ENCODE measurements at places on chromosomes 5 and 9.

- H3K4me1 ChIP-seq = peaks cover 3% of the 10 kb centered on the region
- H3K4me3 ChIP-seq = no peak overlapping the region
- no peak for DNase-seq
- H3K27ac ChIP-seq = no peak overlapping the region
- H3K36me3 ChIP-seq = no peaks in the 10 kb centered on the region
- H3K27me3 ChIP-seq = peaks cover 63% of the 10 kb centered on the region
Measured at GRCh38 chr5:180644825-180645273, 4.6 kb downstream of the FLT4 start.

GRCh38 chr5:145464171-145464570 is 371.0 kb downstream of the PRELID2 start:
- H3K36me3 ChIP-seq = no peaks in the 10 kb centered on the region
- H3K4me3 ChIP-seq = no peak overlapping the region
- no peaks in the 10 kb centered on the region for H3K27me3 ChIP-seq
- H3K27ac ChIP-seq = no peak overlapping the region

DNA sequence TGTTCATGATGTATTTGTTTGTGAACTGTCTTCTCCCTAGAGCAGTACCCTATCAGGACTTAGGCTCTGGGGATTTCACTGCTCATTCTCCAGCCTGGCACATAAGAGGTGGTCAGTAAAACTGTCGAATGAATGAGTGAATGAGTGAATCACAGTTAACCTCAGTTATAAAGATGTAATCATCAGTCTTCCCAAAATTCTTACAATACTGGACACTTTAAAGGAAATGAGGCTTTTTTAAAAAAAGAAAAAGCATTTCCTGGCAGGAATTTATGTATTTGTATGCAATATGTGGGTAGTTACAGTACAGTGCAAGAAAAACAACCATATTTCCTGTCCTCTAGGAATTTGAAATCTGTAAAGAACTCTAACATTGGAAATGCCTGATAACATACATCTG is 59.6 kb downstream of the RAI14 start:
- H3K27me3 ChIP-seq = no peaks in the 10 kb centered on the region
- H3K36me3 ChIP-seq = peaks cover 35% of the 10 kb centered on the region
- no peak overlapping the region for H3K4me3 ChIP-seq
- H3K4me1 ChIP-seq = peaks cover 31% of the 10 kb centered on the region
- peak overlapping the region; percentile 9 for H3K27ac ChIP-seq

- H3K36me3 ChIP-seq = no peaks in the 10 kb centered on the region
- peaks cover 1% of the 10 kb centered on the region for H3K27me3 ChIP-seq
- no peak overlapping the region for H3K27ac ChIP-seq
- no peak overlapping the region for H3K4me3 ChIP-seq
Measured at GRCh38 chr5:93087326-93087725, 493.7 kb downstream of the NR2F1-AS1 start.

DNA sequence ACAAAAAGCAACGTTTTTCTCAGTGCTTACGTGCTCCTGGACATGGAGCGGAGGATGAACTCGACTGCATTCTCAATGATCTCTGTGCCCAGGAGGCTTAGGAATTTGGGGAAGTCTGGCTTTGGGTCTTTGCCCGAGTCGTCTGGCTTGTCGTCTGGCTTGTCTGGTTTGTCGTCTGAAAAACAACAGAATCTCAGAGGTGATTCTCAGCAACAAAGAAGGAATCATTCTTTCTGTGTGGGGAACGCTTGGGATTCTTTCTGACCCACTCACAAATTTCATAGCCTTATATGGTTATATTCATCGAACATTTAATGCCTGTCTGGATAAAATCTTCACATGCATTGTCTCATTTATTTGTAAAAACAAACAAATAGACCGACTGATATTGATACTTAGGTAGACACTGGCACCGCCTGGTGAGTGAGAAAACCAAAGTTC is 4.7 kb downstream of the C5orf46 start:
- no peaks in the 10 kb centered on the region for H3K36me3 ChIP-seq
- no peaks in the 10 kb centered on the region for H3K4me1 ChIP-seq
- H3K27me3 ChIP-seq = no peaks in the 10 kb centered on the region

- no peaks in the 10 kb centered on the region for H3K27me3 ChIP-seq
- H3K36me3 ChIP-seq = no peaks in the 10 kb centered on the region
- no peak overlapping the region for H3K4me3 ChIP-seq
- peak overlapping the region; percentile 65 for H3K27ac ChIP-seq
Measured at GRCh38 chr5:172775326-172776234, 4.6 kb upstream of the DUSP1 start.

DNA sequence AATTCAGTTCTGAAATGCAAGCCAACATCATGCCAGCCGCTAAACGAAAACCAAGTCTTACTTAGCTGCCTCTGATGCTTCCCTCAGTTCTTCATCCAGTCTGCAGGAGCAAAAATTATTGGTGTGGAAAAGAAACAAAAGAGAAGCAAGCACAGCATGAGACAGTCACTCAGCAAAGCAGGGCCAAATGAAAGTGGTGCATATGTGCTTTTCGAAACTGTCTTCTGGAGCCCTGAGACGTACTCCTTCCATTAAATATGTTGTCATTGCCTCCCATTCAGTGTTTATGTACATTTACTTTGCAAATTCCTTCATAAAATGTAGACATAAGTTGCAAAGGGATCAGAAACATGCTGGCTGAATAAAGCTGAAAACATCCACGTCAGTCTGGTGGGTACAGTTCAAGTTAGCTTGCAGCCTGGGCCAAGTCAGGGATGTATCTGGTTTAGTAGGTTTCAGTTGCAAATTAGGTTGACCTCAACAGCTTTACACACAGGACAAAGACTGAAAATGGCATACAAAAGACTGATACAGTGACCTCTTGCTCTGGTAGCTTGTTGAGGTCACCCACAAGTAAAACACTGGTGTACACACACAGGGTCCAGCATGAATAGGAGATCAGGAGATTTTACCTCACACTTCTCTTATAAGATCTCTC is 139.7 kb upstream of the PCA3 start:
- DNase-seq = no peak
- H3K4me1 ChIP-seq = peaks cover 9% of the 10 kb centered on the region
- no peaks in the 10 kb centered on the region for H3K27me3 ChIP-seq
- H3K27ac ChIP-seq = no peak overlapping the region

DNA sequence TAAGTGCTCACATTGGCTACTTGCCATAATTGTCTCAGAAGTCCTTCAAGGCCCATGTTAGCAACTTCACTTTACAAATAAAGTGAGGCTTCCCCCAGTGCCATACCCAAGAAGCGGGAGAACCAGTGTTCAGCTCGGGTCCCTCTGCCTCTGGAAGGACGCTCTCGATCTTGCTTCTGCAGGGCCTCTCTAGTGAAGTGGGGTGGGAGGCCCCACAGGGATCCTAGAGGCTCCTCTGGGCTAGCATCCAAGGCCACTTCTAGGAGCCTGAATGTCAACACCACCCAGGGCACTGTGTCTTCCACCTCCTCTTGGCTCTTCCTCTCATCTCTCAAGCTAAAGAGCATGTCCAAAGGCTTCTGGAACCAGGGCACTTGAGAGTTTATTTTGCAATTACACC is 282.5 kb downstream of the GADD45G start:
- H3K4me1 ChIP-seq = no peaks in the 10 kb centered on the region
- H3K36me3 ChIP-seq = no peaks in the 10 kb centered on the region
- peak; percentile 29 for DNase-seq
- H3K27ac ChIP-seq = no peak overlapping the region
- H3K27me3 ChIP-seq = no peaks in the 10 kb centered on the region

DNA sequence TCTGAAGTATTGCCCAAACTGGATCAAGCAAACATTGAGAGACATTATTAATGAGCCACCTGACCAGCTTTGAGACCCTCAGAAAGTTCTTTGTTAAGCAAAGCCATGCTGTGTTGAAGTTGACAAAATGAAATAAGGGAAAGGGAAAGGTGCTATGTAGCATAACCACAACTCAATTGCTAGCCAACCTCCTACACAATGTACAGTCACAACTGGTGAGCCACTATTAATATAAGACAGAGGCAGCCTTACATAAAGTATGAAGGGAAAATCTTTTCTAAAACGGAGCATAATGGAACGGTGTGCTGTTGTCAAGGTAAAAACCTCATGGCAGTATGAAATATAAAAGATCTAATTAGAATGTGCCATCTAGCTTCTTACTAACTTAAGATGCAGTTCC is 375.8 kb upstream of the ST8SIA4 start:
- H3K4me3 ChIP-seq = no peak overlapping the region
- DNase-seq = no peak
- H3K27ac ChIP-seq = no peak overlapping the region
- H3K4me1 ChIP-seq = no peaks in the 10 kb centered on the region
- H3K27me3 ChIP-seq = no peaks in the 10 kb centered on the region
- H3K36me3 ChIP-seq = no peaks in the 10 kb centered on the region

GRCh38 chr5:69367697-69368279 is 1.5 kb downstream of the AK6 start:
- no peak for DNase-seq
- H3K36me3 ChIP-seq = peaks cover 22% of the 10 kb centered on the region
- no peaks in the 10 kb centered on the region for H3K27me3 ChIP-seq

- no peaks in the 10 kb centered on the region for H3K27me3 ChIP-seq
- H3K4me1 ChIP-seq = peaks cover 31% of the 10 kb centered on the region
- DNase-seq = no peak
- no peak overlapping the region for H3K4me3 ChIP-seq
Measured at GRCh38 chr5:67774267-67774552, 441.3 kb upstream of the PIK3R1 start.

DNA sequence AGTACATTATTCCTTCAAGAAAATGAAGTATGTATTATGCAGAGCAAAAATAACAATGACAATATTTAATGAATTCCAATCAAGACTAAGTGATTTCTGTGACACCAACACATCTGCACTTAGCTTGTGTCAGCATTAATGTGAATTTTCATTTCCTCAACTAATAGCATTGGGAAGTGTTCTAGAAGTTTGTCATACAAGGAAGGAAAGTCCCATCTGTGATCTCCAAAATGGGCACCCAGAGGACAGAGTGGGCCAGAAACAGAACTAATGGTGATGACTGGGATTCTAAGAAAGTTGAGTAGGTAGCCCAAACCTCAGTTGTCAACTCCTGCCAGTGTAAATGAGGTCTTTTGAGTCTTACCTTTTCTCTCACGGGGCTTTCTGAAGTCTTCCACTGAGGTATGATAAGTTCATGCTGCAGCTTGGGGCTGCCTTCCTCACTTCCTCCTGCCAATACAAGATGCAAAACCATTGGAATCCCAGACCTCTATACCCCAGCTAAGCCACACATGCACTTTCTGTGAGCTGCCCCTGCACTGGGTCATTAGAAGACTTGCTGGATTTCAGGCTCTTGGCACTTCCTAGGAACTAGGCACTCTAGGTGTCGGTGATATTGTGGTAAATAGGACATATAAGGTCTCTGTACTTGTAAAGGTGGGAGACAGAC is 4.9 kb downstream of the ADAM19 start:
- peaks cover 12% of the 10 kb centered on the region for H3K4me1 ChIP-seq
- H3K4me3 ChIP-seq = peak overlapping the region; percentile 44
- H3K36me3 ChIP-seq = no peaks in the 10 kb centered on the region

GRCh38 chr5:91126888-91127287 is 256.2 kb downstream of the ARRDC3 start:
- no peaks in the 10 kb centered on the region for H3K36me3 ChIP-seq
- H3K27me3 ChIP-seq = no peaks in the 10 kb centered on the region
- peaks cover 11% of the 10 kb centered on the region for H3K4me1 ChIP-seq
- no peak for DNase-seq
- no peak overlapping the region for H3K27ac ChIP-seq

DNA sequence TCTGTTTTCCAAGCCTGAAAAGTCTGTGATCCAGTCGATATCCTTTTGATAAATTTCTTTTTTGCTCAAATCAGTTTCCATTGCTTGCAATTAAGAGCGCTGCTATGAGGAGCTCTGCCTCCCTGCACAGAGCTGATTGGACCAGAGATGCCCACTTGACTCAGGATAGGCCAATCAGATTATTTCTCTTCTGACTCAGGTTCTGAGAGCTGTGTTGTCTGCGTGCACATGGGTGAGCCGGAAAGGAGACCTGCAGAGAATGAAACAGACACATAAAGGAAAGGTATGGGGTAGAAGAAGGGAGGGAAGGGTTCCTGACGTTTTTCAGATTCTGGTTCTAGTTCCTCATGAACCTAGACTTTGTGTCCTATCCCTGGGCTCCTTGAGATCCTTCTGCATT is 15.8 kb upstream of the FABP6 start:
- H3K27me3 ChIP-seq = peaks cover 4% of the 10 kb centered on the region
- H3K4me3 ChIP-seq = no peak overlapping the region
- H3K27ac ChIP-seq = no peak overlapping the region
- DNase-seq = no peak
- peaks cover 9% of the 10 kb centered on the region for H3K4me1 ChIP-seq

DNA sequence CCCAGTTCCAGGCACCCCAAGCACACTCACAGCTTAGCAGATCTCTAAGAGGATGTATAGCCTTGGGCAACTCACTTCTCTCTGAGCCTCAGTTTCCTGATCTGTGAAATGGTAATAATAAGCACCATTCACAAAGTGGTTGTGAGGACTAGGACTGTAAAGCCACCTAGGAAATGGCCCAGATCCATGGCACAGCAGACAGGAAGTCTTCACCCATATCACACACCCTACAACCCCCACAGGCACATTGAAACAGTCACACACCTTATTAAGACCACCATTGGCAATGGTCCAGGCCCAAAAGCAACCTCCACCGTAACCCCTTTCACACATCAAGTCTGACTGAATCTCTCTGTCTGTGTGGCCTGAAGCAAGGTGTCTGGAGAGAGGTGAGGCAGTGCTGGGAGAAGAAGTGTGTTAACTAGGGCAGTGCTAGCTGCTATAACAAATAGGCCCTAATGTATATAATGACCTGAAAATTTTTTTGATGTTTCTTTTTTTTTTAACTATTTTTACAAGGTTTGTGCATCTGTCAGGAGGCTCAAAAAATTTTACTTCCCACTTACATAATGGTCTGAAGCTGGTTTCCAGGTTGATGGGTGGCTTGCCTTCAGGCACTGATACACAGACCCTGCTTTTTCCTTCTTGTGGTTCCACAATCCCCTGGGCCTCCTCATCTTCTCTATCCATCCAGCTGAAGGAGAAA is 2.4 kb upstream of the RGS14 start:
- H3K4me1 ChIP-seq = peaks cover 19% of the 10 kb centered on the region
- H3K27ac ChIP-seq = no peak overlapping the region
- H3K36me3 ChIP-seq = no peaks in the 10 kb centered on the region
- peaks cover 38% of the 10 kb centered on the region for H3K27me3 ChIP-seq
- H3K4me3 ChIP-seq = no peak overlapping the region

- H3K36me3 ChIP-seq = peaks cover 8% of the 10 kb centered on the region
- no peak for DNase-seq
- H3K4me1 ChIP-seq = peaks cover 17% of the 10 kb centered on the region
Measured at GRCh38 chr5:126866851-126867636, 90.1 kb downstream of the LMNB1 start.

DNA sequence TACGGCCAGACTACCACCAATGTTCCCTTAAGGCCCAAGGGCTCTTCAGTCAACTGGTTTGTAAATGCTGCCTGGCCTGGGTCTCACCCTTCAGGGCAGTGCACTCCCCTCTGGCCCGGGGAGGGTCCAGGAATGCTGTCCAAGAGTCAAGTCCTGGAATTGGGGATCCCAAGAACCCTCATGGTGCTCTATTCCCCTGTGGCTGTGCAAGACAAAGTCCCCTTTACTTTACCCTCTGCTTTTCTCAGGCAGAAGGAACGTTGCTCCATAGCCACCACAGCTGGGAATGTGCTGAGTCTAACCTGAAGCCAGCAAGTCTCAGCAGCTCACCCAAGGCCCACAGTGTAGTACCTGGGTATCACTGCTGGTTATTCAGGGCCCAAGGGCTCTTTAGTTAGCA is 51.3 kb upstream of the CRHBP start:
- no peaks in the 10 kb centered on the region for H3K36me3 ChIP-seq
- H3K4me3 ChIP-seq = no peak overlapping the region
- no peaks in the 10 kb centered on the region for H3K4me1 ChIP-seq
- no peak for DNase-seq
- no peak overlapping the region for H3K27ac ChIP-seq

- no peaks in the 10 kb centered on the region for H3K36me3 ChIP-seq
- H3K27me3 ChIP-seq = peaks cover 14% of the 10 kb centered on the region
- no peak for DNase-seq
- no peak overlapping the region for H3K27ac ChIP-seq
- no peak overlapping the region for H3K4me3 ChIP-seq
Measured at GRCh38 chr5:140339636-140340035, 6.8 kb downstream of the HBEGF start.

All from type B pancreatic cell (in vitro differentiated cells).